B cell (primary cell): ENCODE measurements at places on chromosomes 4 and X. TPM values are rescaled to one million over a fixed set of nuclear protein-coding genes. Genes with fewer than 3 reads are reported as not detected.

- DNase-seq = no peak
These were observed 38.9 kb downstream of the IGFBP7 start for GRCh38 chr4:57071326-57071725.

The CABS1 gene
- not detected in 2 replicates for total RNA-seq

The STAG2 gene
- 115 and 117 TPM in 2 replicates for total RNA-seq

DNA sequence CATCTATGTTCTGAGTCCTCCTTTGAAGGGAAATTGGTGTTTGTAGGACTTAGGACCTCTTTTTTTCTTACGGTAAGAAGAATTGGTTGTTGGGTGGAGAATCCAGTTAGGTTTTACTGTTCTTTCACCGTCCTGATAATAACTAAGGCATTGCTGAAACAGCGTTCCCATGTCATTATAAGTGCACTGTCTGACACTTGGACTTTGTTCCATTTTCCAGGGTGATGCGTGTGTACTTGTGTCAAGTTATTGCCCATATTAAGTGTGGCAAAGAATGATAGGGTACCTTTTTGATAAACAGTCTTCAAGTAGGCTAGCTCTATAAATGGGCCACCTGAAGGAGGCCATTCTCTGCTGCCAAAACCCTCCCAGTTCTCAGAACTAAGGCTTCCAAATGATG, 119.7 kb downstream of the AASDH start:
- DNase-seq = no peak

The GABRB1 gene
- total RNA-seq = not detected in 2 replicates

The TMPRSS11D gene
- not detected in 2 replicates for total RNA-seq

- DNase-seq = no peak
These were observed 297.0 kb upstream of the PUDP start for GRCh38 chrX:7444967-7445366.

DNA sequence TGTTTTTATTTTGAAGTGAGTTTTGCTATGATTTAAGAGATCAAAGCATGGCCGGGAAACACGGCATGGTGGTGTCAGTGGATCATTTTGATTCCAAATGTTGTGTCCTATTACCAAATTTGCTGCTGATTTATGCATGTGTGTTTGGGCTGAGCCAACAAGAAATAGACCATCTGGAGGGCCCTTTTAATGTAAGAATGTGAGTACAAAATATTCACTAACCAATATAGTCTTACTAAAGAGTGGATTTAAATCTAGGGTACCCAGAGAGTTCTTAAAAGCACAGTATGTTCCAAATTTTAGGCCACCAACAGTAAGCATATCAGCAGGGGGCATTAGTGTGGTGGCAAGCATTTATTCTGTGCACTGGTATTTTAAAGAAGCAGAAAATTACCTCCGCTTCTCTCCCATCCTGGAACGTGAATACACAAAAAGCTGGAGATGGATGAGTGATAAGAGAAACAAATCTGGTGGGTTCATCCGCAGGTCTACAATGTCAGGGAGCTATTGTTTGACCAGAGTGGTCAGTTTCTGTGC, 444.4 kb upstream of the IGFBP7 start:
- no peak for DNase-seq

The MTNR1A gene
- not detected in 2 replicates for total RNA-seq

The F8A3 gene
- total RNA-seq = 7.7 and 14.8 TPM in 2 replicates

DNA sequence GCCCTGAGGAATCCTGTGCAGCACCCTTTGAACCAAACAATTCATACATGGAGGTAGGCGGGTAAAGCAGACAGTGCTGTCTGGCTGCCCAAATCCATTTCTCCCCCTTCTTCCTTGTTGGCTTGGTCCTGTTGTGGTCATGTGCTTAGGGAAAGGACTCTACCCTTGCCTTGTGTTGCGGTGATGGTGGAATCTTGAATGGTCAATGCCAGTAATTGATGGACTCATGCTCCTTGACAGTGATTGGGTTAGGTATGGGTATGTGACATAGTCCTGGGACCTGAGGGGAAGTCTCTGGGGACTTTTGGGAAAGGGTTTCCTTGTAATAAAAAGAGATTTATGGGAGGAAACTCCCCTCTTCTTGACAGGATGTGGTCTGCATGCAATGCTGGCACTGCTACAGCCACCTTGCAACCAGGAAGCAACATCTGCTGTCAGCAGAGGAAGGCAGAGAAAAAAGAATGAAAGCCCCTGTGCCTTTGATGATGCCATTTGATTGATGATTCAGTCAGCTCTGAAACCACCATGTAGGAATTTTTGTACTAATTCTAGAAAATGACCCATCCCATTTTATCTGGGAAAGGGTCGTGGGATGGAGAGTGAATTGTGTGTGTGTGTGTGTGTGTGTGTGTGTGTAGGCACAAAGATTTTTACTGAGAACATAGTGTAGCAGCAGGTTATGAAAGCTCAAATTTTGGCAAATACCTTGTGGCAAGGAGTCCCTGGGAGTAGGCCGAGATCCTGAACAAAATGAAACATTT, 30.0 kb upstream of the HUWE1 start:
- DNase-seq = peak; percentile 64

The AFM gene
- not detected in 2 replicates for total RNA-seq

DNA sequence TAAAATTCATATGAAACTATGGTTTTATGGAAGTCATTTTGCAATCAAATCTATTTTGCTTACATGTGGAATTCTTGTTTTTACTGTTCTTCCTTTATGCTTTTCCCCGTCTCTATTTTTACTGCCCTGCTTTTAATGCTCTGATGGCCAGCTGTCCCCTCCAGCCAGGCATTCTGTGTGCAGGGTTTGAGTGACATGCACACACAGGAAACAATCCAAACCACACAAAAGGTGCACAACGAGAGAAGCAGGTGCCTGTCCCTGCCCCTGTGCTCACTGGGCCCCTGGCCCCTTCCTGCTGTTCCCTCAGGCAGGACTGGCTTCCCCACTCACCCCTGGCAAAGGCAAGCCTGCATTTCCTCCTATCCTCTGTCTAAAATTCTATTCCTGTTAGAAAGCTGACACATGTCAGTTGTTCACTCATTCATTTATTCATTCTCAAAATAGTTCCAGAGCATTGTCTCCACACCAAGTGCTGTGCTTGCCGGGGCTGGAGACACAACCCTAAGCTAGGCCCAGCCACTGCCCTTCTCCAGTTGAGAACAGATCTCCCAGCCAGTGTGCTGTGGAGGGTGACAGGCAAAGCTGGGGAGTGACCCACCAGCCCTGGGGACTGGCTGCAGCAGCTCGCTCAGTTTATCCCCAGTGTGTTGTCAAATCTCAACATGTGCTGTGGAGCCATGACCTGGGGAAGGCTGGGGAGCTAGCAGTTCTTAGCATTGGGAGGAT, 346.3 kb downstream of the FBXW7 start:
- no peak for DNase-seq

DNA sequence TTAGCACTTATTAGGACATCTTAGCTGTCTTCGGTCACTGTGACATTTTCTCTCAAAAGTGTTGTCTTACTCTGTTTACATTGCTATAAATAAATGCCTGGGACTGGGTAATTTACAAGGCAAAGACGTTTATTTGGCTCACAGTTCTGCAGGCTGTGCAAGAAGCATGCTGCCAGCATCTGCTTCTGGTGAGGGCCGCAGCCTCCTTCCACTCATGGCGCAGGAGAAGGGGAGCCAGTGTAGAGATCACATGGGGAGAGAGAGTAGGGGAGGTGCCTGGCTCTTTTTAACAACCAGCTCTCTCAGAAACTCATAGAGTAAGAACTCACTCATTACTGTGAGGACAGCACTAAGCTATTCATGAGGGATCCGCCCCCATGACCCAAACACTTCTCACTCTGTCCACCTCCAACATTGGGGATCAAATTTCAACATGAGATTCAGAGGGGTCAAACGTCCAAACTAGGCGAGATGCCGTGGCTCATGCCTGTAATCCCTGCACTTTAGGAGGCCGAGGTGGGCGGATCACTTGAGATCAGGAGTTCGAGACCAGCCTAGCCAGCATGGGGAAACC, 43.5 kb upstream of the HERC6 start:
- DNase-seq = no peak

GRCh38 chr4:28007693-28008092, 1147.1 kb downstream of the STIM2 start:
- no peak for DNase-seq

- no peak for DNase-seq
These were observed 14.8 kb downstream of the ELOVL6 start for GRCh38 chr4:110183643-110184042.

DNA sequence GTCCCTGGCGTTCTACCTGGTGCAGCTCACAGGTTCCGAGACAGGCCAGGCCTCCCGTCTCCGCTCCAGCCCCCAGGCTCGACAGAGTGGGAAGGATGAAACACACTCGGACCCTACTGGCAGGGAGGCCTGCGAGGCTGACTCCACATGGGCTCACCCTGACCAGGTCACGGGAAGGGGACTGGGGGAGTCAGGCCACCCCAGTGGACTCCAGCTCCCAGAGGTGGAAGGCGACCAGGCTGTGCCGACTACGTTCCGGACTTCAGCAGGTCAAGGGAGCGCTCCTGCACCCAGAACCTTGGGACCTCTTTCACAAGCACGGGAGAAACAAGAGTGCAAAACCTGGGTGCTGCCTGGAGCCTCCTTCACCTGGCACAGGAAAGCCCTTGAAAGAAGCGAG, 4.6 kb upstream of the IRAK1 start:
- DNase-seq = no peak

DNA sequence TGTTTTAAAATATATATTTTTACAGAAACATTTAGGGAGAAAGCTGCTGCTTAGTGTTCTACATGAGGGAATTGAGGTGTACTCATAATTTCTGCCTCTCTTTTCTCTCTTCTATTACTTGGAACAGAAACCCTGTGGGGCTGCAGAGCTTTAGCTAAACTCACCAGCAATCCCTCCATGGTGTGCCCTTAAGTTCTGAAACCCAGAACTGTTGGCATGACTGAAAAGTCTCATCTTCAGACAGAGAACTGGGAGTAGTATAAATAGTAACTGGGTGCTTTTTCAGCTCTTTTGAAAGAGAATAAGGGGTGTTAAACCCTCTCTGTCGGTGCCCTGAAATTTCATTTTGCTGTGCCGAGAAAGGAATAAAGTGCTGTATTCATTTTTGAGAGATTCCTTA, 294.9 kb upstream of the BOD1L1 start:
- DNase-seq = no peak

DNA sequence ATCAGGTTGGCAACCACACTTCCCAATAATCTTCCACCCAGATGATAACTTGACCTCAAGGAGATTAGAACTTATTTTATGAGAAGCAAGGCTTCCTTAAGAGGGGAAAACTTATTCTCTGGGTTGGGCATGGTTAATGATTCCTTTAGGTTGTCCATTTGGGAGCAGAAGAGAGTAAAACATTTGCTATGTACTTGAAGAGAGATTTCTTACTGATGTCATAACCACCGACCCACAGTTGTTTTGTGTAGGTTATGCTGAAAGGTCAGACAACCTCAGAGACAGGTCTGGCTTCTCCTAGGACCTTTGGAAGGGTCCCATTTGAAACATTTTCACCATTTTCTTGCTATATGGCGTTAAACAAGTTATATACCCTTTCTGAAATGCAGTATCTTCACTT, 56.1 kb downstream of the FAM114A1 start:
- no peak for DNase-seq

GRCh38 chr4:95158045-95158444, 390.7 kb downstream of the UNC5C start:
- no peak for DNase-seq

DNA sequence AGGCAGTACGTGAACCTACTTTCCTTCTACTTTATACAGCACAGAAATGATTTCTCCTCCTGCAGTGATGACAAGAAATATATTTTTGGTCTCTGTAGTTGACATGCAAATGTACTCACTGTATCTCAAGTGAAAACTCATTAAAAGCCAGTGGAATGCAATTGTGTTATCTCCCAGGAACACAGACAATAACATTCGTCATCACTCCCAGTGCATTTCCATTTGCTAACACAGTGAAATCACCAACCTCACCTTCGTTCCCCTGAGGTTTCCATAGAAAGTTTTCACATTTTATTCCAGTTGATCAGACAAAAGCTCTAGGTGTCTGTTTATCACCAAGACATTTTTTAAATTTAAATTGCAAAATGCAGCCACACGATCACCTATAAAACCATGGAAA, 2.5 kb upstream of the SPANXD start:
- no peak for DNase-seq

The PPBP gene
- total RNA-seq = 0.42 TPM in 1 of 2 replicates, not detected in the other

GRCh38 chr4:42078184-42078801, 74.2 kb downstream of the BEND4 start:
- DNase-seq = no peak

The S100G gene
- not detected in 2 replicates for total RNA-seq

GRCh38 chr4:171667906-171668305, 145.3 kb upstream of the GALNTL6 start:
- no peak for DNase-seq

DNA sequence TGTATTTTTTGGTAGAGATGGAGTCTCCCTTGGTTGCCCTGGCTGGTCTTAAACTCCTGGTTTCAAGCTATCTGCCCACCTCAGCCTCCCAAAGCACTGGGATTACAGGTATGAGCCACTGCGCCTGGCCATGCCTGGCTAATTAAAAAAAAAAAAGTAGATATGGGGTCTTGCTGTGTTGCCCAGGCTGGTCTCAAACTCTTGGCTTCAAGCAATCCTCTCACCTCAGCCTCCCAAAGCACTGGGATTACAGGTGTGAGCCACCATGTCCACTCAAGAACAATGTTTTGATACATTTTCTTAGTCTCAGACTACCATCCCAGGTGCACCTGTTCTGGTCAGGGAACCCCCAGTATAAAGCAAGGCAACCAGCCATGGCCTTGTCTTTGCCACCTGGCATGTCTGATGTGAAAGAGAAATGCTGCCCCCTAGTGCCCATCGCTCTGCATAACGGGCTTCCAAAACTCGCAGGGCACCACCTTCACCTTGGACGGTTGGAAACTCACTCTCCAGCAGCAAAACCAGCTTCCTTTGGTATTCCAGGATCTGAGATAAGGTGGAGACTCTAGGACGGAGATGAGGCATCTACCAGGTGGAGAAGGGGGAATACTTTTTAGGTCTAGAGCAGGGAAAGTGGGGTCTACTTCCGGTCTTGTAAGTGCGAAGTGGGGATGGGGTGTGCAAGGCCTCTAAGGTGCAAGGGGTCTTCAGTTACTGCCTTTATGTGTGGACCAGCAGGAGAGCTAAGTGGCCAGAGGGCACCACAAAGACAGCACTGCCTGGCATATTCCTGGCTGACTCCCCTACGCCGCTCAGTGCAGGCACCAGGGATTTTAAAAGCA, 47.7 kb upstream of the AFAP1 start:
- DNase-seq = peak; percentile 39

DNA sequence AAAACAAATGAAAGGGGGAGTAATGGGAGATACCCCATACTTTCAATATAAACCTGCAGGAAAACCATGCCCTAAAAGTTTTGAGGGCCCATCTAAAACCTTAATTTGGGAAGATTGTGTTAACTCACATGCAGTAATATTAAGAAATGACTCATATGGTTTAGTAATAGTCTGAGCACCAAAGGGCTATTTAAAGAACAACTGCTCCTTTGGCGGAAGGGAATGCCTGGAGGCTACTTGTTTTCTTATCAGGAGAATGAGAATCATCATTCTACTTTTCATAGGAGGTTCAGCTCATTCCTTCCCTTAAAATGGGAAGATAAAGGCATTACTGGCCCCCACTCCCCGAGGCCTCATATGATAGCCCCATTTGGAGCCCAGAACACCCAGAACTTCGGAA, 47.6 kb downstream of the SPIN3 start:
- DNase-seq = no peak

The SPANXA1 gene
- total RNA-seq = not detected in 2 replicates

GRCh38 chr4:140267576-140267975, 105.9 kb upstream of the SCOC start:
- DNase-seq = no peak

The FAM9B gene
- not detected in 2 replicates for total RNA-seq
